ENCODE measurements at places on chromosomes 12 and 14.

- no peak for DNase-seq
Measured at GRCh38 chr12:132308853-132309595, 20.4 kb downstream of the GALNT9 start.

DNA sequence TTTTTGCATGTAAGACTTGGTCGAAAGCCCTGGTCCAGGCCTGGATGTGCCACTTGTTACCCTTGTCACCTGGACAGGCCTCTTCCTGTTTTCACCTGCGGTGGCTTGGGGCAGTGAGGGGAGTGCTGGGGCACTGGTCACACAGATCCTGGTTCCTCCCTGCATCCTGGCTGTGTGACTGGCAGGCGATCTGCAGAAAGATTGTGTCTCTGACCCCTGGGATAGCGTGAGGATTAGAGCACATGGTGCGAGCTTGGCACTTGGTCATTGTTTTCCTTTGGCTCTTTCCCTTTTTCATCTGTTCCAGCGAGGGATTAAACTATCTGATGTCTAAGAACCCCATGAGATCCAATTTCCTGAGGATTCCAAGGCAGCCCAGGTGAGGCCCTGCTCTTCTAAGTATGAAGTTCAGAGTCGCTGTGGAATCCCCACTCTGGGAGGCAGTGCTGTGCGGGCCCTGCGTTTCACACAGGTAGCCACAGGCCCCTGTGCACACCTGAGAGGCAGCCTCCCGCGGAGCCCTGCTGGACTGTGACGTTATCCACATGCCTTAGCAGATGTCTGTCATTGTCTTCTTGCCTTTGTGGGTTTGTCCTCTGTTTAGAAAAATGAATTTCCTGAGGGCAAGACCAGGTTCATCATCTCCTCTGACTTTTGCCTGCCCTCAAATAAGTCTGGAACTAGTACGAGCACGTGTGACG lies 288.4 kb downstream of the CACNA1C start:
- no peak for DNase-seq

DNA sequence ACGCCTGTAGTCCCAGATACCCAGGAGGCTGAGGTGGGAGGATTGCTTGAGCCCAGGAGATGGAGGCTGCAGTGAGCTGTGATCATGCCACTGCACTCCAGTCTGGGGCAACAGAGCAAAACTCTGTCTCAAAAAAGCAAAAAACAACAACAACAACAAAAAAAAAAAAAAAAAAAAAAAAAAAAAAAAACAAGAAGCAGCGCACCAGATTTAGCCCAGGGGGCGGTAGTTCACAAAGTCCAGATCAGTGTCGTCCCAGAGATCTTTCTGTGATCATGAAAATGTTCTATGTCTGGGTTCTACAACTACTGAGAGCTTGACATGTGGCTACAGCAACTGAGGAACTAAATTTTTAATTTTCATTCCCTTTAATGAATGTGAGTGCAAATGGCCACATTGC lies 27.4 kb downstream of the OAS2 start:
- no peak for DNase-seq

DNA sequence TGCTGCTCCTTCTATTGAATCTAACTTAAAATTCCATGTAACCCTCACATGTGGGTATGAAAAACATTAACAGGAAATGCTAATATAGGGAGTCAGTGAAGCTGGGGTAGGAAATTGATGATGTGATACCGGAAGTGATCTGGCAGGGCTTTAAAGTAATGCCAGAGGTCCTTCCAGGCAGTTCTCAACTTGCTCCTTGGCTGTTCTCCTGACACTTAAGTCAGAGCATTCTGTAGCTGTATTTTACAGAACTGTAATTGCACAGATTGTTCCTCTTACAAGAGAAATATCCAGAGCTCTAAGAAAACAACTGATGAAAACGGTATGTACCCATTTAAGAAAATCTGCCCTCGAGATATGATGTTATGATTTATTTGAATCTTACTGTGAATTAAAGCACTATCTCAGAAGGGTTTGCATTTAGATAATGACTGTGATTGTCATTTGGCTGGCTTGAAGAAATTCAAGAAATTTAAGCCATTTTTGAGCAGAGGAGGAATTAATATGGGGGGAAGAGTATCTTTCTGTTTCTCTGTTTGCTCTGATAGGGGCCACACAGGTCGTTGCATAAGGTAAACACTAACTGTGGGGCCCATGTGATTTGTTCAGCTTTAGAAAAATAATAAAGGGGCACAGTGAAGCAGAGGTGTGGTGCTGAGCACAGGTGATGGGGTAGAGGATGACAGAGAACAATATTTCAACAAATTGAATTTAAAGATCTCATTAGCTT lies 88.4 kb downstream of the BBS10 start:
- no peak for DNase-seq

GRCh38 chr12:700016-700415 lies 36.8 kb upstream of the NINJ2 start:
- DNase-seq: no peak

GRCh38 chr12:95918194-95918993 lies 24.0 kb downstream of the CCDC38 start:
- peak; percentile 20 for DNase-seq

GRCh38 chr14:99391671-99392070 lies 89.0 kb downstream of the SETD3 start:
- DNase-seq: no peak

DNA sequence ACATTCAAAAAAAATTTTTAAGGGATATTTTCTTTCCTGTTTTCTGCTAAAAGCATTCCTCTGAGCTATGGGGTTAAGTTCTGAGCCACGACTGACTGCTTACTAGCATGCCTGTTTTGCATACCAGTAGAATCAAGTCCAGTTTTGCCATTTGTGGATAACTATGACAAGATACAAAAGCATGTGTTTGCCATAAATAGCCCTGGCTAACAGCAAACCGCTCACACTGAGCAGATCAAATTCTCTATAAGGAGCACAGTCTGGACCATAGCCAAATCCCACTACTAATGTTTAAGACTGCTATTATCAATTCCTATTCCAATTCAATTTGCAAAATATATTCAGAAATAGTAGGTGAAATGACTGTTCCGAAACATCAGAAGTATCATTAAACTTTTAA lies 3.2 kb downstream of the CFL2 start:
- DNase-seq: no peak

GRCh38 chr12:57119294-57120085 lies 8.3 kb upstream of the STAT6 start:
- no peak for DNase-seq

- no peak for DNase-seq
Measured at GRCh38 chr12:24852420-24852819, 96.5 kb downstream of the BCAT1 start.

DNA sequence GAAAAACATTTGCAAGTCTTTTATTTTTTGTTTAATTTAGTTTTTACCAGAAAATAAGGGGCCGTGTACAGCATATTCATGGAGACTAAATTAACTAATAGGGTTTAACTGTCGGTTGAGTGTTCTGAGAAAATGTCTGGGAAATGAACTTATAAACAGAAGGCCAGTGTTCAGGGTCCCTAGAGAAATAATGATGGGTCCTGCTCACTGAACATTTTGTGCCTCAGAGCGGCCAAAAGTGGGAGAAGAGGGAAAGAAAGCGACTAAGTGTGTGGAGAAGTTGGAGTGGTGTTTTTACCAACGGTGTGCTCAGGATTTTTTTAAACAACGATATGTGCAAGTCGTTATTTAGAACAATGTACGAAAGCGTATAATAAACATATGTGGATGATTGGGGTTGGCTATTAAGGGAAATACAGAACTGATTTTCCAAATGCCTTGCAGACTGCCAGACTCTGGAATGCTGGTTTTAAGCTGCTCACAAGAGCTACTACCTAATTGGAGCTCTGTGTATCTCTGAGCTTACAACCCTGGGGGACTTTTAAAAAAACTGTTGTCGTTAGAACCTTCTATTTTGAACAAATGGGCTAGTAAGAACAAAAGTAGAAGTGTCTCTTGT lies 166.7 kb downstream of the SLC38A4 start:
- DNase-seq: no peak

DNA sequence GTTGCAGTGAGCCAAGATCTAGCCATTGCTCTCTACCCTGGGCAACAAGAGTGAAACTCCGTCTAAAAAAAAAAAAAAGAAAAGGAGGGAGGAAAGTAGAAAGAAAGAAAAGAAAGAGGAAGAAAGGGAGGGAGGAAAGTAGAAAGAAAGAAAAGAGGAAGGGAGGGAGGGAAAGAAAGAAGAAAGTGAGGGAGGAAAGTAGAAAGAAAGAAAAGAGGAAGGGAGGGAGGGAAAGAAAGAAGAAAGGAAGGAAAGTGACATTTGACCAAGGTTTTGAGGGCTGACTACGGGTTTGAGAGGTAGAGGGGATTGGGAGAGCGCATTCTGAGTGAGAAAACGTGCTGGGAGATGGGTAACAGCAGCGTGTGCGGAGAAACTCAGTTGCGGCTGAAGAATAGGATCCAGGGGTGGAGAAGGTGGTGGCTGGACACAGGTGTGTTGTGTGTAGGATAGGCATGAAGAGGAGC lies 521 bp upstream of the PAPLN start:
- no peak for DNase-seq

DNA sequence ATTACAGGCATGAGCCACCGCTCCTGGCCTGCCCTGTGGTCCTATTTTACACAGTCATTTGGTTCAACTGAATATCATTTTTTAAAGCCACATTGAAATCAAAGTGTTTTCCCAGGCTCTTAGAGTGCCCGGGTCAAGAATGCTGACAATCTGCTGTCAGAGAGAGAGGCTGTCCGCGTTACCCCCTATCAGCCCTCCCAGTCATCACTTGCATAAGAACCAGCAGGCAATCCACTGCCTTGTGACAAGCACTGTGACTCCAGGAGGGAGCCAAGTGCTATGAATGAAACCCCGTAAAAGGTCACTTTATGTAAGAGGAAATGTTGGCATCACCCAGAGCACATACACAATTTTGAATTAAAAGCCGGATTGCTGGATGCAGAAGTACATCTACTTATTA lies 13.5 kb downstream of the PHLDA1 start:
- DNase-seq: no peak

DNA sequence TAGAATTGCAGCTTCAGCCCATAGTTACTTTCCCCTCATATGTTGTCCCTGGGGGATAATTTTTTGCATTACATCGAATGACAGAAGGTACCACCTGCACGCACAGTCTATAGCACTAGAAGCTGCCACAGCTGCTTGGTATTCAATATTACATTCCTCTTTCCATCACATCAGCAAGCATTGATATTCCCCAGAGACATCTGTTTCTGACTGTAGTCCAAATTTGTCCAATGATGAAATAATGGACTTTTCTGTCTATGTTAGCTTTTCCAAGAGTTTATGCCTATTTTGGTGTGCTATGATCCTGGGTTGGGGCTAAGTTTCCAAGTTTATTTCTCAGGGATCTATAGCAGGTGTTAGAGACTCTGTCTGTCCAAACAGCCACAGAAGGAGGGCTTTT lies 335.4 kb downstream of the LRIG3 start:
- no peak for DNase-seq

DNA sequence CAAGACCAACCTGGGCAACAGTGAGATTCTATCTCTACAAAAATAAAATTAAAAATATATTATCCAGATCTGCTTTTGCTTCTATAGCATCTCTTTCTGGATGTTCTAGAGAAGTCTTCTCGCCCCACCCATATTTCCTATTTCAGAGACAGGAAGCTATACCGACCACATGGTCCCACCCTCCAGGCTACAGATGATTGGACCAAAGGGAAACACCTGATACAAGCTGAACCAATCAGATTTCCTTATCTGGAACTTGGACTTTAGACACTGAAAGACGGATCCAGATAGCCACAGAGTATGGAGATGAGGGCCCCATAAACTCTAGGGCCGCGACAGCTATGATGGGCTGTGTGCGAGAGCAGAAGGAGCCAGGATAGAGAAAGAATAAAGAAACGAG lies 48.7 kb downstream of the CCDC60 start:
- DNase-seq: no peak

DNA sequence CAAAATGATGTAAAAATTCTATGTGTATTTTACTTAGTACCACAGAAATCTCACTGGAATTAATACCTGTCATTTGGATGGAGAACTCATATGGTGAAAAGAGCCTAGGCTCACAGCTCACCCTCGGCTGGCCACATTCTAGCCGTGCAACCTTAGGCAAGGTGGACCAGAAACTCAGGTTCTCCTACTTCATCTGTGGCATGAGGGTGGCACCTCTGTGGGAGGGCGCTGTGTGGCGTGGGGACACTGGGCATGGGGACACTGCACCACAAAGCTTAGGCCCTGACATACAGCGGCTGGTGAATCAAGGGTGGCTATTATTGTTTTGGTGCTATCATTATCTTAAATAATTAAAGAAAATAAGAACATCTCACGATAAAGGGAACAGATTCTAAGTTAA lies 47.1 kb downstream of the EML1 start:
- DNase-seq: no peak

DNA sequence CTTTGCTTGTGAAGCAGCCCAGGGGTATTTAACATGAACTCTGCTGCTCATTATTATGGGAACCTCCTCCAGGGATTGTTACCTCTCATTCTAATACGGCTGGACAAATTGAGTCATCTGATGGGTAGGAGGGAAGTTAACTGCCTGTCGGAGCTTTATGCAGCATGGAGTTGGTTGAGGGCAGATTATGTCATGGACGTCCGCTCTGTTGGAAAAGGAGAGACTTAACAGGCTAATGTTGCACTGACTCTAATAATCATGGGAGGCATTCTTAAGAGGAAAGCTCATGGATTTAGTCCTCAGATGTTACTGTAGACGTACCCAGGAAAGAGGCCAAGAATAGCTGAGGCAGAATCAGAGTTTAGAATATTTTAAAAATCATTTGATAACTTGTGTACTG lies 9.9 kb downstream of the POP5 start:
- DNase-seq: no peak

DNA sequence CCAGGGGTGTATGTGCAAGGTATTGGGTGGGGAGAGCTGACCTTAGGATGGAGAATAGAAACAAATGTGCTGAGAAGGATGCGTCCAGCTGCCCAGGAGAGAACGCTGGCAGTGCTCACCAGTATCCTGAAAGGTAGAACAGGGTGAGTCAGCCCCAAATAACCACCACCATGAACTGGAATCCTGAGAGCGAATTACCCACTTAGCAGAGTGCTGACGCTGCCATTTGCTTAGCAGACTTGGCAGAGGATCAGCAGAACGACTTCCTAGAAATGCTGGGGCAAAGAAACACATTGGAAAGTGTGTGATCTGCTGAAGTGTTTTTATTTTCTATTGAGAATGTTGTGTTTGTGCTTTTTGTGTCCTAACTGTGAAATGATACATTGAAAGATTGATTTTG lies 213.6 kb downstream of the ADGRD1 start:
- DNase-seq: no peak

DNA sequence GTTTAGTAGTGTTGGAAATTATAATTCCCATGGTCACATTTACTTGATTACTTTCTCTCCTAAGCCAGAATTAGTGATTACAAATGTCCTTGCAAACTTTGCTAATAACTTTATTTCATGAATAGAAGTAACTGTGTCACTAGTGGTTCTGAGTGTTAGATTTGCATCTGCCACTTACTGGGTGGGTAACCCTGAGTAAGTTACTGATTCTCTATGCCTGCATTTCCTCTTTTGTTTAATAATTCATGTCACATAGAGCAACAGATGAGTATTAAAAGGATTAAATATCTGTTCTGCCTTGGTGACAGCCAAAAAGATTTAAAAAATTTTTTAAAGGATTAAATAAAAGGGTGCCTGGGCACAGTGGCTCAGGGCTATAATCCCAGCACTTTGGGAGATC lies 78.6 kb downstream of the BHLHE41 start:
- DNase-seq: no peak

Data from amygdala (tissue), 56 donors.